ENCODE measurements at places on chromosomes 2 and 18.

GRCh38 chr2:43818761-43819160 lies 19.9 kb downstream of the ABCG5 start:
- DNase-seq: no peak

- DNase-seq: no peak
Measured at GRCh38 chr18:70373042-70373519, 84.2 kb downstream of the SOCS6 start.

DNA sequence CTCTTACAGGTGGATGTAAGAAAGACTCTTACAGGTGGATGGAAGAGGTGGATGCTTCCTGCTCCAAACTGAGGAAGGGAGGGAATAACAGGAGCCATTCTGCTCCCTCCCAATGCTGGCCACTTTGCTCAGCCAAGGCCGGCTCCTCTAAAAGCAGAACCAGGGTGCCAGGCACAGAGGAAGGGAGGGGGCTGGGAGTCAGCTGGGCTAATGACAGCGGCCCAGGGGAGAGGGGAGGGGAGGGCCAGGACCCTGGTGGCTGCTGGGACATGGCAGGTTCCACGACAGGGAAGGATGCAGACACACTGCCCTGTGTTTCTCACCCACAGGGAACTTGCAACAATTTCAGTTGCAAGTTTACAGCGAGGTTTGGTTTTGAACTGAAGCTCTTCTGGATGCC lies 173.4 kb downstream of the ANAPC1 start:
- no peak for DNase-seq

GRCh38 chr2:12074126-12074844 lies 327.9 kb downstream of the LPIN1 start:
- DNase-seq: no peak

GRCh38 chr18:32289483-32290075 lies 99.7 kb downstream of the MEP1B start:
- DNase-seq: peak; percentile 46

DNA sequence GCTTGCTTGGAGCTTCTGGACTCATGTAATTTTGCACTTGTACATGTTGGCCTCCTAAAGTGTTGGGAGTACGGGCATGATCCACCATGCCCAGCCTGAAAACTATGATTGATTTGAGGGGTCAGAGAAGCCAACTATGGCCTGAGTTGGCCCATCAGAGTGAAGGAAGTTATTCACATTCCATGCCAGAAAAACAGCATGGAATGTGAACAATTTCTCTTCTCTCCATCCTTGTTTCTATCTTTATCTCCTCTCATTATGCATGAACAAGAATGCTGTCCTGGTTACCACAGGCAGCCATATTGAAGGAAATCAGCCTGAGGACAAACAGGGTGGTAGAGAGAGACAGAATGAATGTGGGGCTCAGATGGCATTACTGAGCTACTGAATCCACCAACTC lies 3.5 kb upstream of the CD226 start:
- DNase-seq: no peak
